ENCODE measurements at places on chromosomes 2 and 18. TPM values are rescaled to one million over a fixed set of nuclear protein-coding genes. Genes with fewer than 3 reads are reported as not detected.
A peak's percentile ranks its signal among the peaks of the same experiment; 100 is the strongest.

Gene DPP4
- total RNA-seq: 14.6 TPM

Gene GYPC
- total RNA-seq: 102 TPM

Gene HSBP1L1
- 4.2 TPM for total RNA-seq

GRCh38 chr2:184270660-184271059, 327.7 kb upstream of the ZNF804A start:
- no peak for DNase-seq

- peak; percentile 63 for DNase-seq
These were observed 71.0 kb downstream of the ARL4C start for GRCh38 chr2:234425639-234426603.

GRCh38 chr2:150126839-150127238, 360.6 kb downstream of the RND3 start:
- no peak for DNase-seq

DNA sequence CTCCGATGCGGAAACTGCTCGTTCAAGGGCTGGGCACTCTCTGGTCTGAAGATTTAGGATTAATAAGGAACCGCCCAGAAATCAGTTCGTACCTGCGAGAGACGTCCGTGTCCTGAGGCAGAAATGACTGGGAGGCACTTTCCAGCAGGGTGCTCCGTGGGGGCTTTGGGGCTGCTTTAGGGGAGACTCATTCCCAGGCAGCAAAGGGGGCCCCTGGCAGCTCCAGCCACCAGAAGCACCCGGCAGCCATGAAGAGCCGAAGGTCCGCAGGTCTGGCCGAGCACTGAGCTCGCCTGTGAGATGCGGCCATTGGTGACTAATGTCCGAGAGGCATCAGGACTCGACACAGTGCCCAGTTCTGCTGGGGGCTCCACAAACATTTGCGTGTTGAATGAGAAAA, 20.9 kb downstream of the KCNG2 start:
- no peak for DNase-seq

- no peak for DNase-seq
These were observed 41.9 kb downstream of the SPTBN1 start for GRCh38 chr2:54497763-54498680.

- no peak for DNase-seq
These were observed 206.4 kb upstream of the CHAC2 start for GRCh38 chr2:53561155-53561554.

GRCh38 chr18:45860971-45861370, 35.5 kb downstream of the SIGLEC15 start:
- DNase-seq: no peak

Measured in CD8-positive, alpha-beta memory T cell (primary cell).